Left forelimb (tissue), 1 donor: ENCODE measurements at places on chromosomes 11 and 22.
A peak's percentile ranks its signal among the peaks of the same experiment; 100 is the strongest.

DNA sequence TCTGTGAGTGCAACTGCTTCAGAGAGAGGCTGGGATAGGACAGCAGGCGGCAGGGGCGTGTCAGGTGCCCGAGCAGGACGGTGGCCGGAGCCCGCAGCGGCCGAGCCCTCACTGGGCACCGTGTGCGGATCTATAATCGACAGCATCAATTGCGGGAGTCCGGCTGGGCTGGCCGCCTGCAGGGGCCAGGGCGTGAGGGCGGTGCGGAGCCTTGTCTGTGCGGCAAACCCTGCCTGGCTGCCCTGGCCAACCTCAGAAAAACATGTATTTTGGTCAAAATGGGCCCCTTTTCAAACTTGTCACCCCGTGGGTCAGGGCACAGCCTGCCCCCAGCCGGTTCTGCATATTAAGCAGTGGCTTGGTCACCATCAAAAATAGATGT lies 91.3 kb upstream of the KCNQ1OT1 start:
- DNase-seq, result peak; percentile 64

DNA sequence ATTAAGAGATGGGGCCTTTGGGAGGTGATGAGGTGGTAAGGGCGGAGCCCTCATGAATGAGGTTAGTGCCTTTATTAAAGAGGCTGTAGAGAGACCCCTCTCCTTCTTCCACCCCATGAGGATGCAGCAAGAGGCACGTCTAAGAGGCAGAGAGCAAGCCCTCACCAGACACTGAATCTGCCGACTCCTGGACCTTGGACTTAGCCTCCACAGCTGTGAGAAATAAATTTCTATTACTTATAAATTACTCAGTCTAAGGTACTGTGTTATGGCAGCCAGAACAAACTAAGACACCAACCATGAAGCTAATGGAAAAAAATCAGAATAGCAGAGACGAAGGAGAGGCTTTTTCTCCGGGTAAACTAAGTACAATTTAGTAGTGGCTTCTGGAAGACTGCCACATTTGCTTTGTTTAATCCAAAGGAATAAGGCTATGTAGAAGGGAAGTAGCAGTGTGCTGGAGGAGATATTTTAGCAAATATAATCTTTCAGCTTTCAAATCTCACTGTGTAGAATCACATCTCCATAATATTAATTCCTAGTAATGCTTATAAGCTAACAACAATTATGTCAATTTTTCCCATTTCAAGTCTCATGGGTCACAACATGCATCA lies 12.3 kb upstream of the SIK2 start:
- DNase-seq, result no peak

GRCh38 chr11:133927690-133928627 lies 28.8 kb downstream of the IGSF9B start:
- DNase-seq, result no peak

GRCh38 chr11:475941-476340 lies 25.9 kb downstream of the PTDSS2 start:
- no peak for DNase-seq

DNA sequence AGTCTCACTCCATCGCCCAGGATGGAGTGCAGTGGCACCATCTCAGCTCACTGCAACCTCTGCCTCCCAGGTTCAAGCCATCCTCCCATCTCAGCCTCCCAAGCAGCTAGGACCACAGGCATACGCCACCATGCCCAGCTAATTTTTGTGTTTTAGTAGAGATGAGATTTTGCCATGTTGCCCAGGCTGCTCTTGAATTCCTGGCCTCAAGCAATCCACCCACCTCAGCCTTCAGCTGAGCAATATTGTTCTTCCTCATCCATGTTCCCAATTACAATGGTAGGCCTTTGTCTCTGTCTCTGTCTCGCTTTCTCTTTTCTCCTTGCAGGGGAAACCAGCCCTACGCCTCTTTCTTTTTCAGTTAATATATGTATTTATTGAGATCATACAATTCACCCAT lies 10.3 kb downstream of the HSPA8 start:
- no peak for DNase-seq

DNA sequence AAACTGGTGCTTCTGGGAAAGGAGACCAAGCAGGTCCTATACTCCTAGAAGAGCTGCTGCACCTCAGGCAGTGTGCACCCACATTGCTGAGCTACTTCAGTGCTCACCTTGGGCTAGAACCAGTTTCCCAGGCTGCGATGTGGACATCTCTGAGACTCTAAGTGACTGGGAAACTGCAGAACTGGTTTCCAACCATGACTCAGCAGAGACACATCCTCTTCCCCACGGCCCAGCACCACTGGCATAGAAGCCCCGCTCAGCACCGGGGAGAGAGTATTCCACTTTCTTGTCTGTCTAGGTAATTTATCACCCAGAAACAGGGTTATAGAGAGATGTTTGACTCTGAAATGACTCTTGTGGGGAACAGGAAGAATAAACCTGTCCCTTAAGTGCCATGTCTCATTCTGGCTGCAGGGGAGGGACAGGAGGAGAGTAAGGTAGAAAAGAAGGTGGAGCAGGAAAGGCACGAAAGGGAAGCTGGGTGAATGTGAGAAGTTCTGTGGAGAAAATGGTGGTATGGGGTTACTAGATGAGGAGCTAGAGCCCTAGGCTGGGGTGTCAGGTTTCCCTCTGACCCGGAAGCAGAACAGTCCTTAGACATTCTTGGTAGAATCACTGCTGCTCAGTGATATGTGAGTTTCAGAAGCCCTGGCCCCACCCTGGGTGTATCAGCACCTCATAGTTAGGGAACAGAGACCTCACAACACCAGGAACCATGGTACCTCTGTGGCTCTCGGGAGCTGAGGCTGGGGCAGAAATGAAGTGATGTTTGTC lies 340.4 kb upstream of the NCAM1 start:
- DNase-seq, result no peak

DNA sequence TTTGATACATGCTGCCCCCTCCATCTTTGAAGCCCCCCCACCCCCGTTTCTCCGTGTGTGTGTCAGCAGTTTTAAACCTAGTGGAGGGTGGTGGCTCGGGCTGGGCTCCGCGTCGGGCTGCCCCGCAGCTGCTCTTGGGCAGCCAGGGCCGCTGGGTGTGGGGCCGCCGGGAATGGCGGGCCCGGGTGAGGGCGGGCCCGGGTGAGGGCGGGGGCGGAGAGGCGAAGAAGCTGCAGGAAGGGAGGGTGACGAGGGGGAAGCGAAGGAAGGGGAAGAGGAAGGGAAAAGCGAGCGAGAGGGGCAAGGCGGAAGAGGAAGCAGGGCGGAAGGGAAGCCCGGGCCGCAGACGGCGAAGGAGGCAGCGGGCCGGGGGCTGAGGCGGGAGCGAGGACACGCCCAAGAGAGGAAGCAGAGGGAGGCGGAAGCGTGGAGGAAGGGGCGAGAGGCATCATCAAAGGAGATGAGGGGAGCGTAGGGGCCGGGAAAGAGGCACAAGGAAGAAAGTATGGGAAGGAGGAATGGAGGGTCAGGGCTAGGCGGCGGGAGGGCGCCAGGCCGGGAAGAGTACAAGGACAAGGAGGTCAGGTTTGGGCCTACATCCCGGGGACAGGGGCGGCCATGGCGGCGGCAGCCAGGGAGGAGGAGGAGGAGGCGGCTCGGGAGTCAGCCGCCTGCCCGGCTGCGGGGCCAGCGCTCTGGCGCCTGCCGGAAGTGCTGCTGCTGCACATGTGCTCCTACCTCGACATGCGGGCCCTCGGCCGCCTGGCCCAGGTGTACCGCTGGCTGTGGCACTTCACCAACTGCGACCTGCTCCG lies 82.4 kb downstream of the BCR start:
- DNase-seq, result no peak

- DNase-seq, result no peak
Observed at GRCh38 chr11:2128511-2129307, 10.5 kb downstream of the IGF2 start.

DNA sequence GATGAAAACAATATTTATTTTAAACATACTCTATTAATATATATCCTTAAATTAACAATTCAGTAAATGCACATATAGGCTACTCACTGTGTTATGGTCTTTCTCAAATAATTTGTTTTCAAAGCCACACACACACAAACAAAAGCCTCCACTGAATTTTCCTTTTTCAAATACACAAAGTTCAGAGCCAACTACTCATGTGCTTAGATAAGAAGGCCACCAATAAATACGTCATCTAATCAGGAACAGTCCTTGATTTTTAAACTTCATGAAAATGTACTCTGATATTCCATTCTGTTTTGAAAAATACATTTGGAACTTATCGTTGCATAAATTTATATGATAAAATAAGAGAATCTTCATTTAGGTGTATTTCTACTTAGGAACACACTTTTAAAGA lies 26.0 kb downstream of the KBTBD3 start:
- DNase-seq, result no peak

- DNase-seq, result no peak
Observed at GRCh38 chr11:104731890-104732289, 166.4 kb downstream of the CASP12 start.
